ENCODE measurements at places on chromosomes 6 and 20.

- DNase-seq: no peak
Measured at GRCh38 chr6:134703206-134703605, 246.7 kb downstream of the ALDH8A1 start.

DNA sequence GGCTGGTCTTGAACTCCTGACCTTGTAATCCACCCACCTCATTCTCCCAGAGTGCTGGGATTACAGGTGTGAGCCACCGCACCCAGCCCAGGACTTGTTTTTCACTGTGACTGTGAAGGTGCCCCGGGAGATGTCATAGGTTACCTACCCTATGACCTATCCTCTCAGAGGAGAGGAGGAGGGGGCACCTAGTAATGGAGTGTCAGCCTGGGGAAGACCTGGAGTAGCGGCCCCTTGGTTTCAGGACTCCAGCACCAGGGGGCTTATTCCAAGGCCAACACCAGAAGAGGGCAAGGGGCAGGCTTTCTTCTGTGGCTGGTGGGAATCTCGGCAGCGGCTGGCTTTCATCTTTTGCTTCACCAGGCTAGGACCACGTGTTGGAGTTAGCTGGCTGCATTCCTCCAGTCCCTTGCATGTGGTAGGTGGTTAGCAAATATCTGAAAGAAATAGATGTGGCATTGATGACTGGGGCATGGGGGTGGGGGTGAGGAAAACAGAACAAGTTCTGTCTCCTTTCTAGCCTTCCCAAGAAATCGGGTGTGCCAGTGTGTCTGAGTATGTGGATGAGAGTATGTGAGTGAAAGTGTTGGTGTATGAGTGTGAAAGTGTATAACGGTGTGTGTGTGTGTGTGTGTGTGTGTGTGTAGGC is 7.9 kb upstream of the ITPR3 start:
- no peak for DNase-seq

- no peak for DNase-seq
Measured at GRCh38 chr6:141677598-141678211, 455.0 kb upstream of the GJE1 start.

DNA sequence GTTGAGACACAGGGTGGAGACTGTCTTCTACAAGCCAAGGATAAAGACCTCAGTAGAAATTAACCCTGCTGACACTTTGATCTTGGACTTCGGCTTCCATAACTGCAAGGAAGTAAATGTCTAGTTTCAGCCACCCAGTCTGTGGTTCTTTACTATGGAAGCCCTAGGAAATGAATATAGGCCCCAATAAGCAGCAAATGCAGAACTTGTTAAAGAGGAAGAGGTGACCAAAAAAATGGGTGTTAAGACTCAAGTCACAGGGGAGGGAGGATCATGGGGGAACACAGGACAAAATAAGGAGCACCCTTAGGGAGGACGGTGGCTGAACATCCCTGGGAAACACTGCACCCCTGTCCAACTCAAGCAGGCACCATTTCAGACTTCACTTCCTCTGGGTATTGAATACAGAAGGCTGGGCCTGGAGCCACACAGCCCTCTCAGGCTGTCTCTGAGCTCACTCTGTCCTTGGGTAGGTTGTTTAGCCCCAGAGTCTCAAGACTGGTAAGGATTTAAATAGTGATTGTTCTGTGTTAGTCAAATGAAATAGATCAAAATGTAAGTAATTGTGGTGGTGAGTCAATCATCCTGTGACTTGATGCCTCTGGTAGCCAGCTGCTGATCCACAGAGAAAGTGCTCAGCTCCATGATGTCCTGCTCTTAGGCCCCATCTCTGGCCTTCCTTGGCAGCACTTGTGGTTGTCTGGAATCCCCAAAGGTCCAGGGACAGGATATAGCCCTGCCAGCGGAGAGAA is 30.5 kb upstream of the SIRPD start:
- DNase-seq: no peak

GRCh38 chr6:43096451-43097097 is 20.5 kb downstream of the PTK7 start:
- no peak for DNase-seq

DNA sequence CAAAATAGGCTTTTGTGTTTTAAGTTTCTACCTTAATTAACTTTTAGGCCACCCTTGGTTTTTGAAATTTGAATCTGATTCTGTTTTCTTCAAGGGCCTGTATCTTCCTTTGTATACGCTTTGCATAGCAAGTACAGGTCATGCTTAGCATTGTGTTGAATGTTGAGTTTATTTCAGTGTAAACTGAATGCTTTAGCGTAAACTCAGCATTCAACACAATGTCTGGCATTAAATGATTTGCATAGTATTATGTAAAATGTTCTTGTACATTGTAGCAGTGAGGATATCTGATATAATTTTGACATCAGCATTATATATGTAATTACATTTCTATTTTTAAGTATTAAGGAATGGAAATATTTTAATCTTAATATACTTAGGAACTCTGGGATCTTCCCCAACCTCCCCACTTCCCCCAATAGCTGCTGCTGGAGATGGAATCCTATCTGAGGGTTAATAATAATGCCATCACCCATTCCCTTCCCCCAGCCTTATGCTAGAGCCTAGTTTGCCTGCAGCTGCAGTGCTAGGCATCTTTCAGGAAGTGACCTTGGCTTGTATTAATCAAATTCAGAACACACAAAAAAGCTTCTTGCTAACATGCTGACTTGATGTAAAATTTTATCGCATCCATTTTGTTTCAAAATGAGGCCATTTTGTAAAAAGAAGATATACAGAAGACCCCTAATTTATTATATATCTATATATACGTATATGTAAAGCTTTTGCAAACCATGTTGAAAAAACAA is 73.1 kb downstream of the NCOA3 start:
- no peak for DNase-seq

- no peak for DNase-seq
Measured at GRCh38 chr20:54793291-54793992, 318.0 kb downstream of the DOK5 start.

DNA sequence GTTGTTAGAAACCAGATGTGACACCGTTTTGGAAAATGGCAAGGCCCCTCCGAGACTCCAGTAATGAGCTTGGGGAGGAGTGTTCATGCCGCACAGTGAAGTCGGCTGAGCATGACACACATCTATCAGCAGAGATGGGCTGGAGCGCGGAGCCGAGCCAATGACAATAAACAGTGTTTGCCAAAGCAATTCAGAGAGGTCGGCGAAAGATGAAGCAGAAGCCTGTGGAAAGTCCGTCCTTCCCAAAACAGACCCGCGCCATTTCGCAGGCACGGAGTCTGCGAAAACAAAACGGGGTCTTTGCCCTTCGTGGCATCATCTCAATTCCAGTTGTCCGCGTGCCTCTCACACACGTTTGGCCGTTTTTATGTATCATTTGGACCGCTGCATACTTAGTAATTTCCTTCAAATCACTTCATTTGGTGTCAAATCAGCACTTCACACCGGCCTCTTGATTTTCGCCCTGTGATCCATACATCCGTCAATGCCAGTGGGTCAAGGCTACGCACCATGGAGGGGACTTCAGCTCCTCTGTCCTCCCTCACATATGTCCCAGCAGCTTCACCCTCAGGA is 71.3 kb downstream of the SULF2 start:
- no peak for DNase-seq

DNA sequence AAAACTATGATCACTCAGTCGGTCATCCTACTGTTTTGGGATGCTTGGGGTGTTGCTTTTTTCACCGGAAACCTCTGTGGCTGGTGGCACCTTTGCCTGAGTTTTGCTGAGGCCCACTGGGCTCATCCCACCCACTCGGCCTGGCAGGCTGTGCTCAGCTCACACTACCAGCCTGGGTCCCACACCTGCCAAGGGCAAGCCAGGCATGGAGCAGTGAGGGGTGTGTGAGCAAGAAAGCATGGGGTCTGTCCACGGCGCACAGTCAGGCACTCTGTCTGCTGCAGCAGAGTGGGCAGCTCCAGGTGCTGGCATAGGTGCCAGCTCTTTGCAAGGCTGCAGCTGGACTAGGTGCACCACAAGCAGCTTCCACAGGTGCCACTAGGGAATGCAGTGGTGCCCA is 91.7 kb downstream of the TBXT start:
- DNase-seq: no peak
